ENCODE measurements at places on chromosomes 6 and 20.

DNA sequence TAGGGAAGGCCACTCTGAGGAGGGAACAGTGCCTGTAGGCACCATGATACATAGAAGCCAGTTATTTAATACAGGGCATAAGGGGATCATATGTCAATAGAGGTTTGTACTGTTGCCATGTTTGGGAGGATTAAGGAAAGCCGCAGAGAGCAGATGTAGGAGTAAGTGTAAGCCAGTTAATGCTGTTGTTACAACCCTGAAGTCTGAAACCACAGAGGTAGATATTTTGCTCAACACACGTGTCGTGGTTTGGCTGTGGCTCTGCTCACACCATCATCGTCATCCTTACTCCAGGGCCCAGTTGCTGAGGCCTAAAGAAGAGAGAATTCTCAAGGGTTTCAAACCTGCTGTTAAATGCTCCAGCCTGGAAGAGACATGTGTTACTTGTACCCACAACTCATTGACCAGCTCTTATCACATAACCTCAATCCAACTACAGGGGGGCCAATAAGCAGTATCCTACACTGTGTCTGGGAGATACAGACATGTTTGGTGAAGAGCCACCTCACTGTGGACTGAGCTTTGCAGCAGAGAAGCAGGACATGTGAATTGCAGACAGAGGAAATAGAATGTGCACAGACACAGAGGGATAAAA is 31.0 kb upstream of the PSMF1 start:
- no peak for DNase-seq

- no peak for DNase-seq
Measured at GRCh38 chr6:3440911-3441310, 15.9 kb downstream of the SLC22A23 start.

GRCh38 chr6:150692604-150693003 is 92.9 kb downstream of the PLEKHG1 start:
- DNase-seq, result no peak

DNA sequence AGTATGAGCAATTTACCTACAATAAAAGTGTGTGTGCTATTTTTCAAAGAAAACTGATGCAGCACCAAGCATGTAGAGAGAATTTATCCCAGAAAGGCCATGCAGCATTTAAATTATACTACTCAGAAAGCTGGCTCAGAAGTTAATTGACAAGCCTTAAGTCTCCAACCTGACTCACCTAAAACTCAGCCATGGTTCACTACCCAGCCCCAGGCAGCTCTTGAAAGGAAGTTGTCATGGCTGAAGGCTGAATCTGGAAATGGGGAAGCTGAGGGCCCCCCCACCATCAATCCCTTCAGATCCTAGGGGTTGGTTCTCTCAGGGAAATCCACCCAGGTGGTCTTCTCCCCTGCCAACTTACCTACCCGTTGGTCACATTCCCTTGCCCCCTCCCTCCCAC is 19.7 kb downstream of the PPIL6 start:
- DNase-seq, result no peak

DNA sequence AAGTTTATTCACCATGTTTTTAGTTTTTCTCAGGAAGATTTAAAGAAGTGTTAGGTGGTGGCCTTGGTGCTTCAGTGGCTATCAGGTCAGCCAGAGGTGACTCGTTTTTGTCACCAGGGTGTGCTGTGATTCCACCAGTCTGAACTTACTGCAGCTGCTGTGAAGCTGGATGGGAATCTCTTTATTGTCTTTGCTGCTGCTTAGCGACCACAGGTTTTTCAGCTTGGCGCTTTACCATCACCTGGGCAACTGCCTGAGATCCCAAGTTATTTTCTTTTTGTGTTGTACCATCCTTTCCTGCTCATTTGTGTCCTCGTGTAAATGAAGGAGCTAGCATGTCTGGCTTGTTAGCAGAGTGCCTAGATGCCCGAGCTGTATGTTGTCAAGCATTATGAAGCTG is 146.9 kb downstream of the MACROD2 start:
- DNase-seq, result no peak

DNA sequence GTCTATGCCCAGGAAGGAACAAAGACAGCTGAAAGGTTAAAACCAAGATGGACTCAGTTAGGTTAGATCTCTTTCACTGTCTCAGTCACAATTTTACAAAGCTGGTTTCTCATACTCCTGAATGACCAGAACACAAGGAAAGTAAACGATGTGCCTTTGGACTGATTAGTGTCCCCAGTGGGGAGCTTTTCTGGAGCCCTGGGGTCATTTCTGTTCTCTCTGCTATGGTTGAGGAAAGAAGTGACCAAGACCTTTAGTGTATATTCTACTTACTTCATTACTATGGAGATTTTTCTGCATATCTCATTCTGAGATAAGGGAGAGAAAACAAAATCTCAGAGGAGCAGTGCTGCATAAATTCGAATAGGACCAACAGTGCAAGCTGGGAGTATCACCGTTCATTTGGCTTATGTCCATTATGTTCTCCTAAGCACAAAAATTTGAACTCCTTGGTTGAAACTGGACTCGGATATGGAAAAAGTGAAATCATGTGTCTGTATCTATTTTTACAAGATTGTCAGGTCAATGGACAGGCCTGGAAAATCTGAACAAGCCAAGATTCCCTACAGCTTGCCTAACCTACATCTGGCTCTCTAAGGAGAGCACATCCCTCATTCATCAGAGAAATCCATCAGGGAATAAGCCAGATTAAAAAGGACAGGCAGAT is 34.4 kb upstream of the ENPP1 start:
- DNase-seq, result no peak

DNA sequence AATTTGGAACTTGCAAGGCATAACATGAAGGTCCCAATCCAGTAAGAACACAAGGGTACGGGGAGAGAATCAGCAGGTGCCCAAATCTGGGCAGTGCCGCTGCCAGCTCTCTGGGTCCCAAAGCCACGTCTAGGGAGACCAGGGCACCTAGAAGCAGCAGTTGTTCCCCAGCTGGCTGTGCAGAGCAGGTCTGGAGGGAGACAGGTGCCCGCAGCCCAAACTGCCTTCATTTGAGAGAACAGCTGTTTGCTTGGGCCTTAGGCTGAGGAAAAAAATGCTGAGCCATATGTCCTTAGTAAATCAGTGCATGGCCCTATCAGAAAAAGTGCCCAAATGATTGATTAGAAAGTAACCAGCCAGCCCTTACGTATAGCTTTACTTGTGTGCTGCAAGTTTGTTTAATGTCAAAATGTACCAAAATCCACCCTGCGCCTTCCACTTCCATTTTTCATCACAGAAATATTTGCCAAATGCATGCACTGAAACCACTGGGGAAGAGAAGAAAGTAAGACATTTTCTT is 9.1 kb upstream of the PRELID3B start:
- no peak for DNase-seq

DNA sequence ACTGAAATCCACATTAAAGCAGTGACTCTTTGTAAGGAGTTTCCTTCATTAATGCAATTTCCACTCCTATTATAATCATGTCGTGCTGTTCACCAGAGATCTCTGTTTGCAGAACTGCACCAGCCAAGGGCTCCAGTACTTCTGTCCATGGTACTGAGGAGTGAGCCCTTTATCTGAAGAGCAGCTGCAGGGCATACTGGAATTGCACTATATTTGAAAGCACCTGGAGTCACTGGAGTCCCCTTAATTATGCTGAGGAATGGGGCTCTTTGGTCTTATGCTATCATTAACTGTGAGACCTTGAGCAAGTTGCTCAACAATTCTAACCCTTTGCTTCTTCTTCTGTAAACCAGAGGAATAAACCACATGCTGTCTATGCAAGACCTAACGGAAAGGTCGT is 61.7 kb upstream of the NUP153 start:
- DNase-seq, result no peak

DNA sequence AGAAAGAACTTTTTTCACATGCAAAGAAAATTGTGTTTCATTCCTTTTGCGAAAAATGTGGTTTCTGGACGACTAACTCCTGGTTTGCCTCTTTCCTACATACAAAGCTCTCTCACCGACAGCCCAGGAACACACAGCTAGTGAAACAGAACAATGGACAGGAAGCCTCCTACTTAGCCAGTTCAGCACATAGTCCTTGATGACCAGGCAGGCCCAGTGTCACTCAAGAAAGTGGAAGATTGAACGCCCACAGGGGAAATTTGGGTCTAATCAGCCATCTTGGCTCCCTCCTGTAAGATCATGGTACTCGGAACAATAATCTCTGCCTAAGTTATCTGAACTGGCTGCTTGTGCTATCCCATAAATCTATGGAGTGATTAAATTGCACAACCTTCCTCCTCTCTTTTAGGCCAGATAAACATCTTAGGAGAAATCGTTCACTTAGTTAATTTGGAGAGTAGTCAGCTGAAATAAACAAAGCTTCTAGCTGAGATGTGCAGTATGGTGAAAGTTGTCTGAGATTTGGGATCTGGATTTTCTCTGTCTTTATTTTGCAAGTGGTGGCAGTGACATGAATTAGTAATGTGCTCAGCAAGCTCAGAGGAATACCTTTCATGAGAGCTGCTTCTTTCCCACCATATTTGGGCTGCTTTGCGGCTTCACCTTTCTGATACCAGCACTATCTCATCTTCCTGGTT is 147.0 kb downstream of the MTFR2 start:
- DNase-seq, result no peak

- DNase-seq, result no peak
Measured at GRCh38 chr6:12270551-12271230, 19.5 kb upstream of the EDN1 start.

- no peak for DNase-seq
Measured at GRCh38 chr6:44974511-44974910, 353.6 kb upstream of the RUNX2 start.

DNA sequence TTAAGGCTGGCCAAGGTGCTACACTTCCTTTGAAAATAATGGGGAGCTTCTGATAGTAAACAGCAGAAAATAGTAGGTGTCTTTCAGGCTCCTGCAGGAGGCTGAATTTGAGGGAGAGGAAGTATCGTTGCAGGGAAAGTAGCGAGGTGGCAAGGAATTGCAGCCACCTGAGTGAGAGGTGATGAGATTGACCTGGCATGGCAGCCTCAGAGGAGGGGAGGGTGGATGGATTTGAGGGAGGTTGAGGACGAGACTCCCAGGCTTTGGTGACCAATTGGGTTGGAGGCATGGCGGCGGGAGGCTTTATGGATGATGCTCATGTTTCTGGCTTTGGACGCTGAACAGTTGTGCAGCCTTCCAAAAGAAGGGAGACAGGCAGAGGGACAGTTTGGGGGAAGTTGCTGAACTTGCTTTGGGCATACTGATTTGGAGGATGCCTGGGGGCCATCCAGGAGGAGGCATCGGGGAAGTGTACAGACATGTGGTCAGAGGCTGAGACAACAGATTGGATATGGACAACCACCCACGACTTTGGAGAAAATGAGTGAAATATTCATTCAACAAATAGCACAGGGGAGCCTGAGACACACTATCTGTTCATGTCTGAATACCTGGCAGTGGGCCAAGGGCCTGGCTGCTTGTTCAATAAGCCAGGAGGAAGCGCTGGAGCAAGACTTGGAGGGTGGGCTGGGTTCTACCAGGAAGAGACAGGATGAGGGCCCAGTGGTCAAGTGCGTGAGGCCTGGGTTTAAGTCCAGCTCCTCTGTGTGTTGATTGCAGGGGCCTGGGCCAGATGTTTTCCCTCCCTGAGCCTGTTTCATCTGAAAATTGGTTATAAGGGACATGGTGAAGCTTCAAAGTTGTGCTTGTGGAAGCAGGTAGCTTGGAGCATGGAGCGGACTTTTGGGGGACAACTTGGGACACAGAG is 113.2 kb downstream of the CEBPB start:
- no peak for DNase-seq

- no peak for DNase-seq
Measured at GRCh38 chr6:126764671-126765070, 353.8 kb upstream of the RSPO3 start.

DNA sequence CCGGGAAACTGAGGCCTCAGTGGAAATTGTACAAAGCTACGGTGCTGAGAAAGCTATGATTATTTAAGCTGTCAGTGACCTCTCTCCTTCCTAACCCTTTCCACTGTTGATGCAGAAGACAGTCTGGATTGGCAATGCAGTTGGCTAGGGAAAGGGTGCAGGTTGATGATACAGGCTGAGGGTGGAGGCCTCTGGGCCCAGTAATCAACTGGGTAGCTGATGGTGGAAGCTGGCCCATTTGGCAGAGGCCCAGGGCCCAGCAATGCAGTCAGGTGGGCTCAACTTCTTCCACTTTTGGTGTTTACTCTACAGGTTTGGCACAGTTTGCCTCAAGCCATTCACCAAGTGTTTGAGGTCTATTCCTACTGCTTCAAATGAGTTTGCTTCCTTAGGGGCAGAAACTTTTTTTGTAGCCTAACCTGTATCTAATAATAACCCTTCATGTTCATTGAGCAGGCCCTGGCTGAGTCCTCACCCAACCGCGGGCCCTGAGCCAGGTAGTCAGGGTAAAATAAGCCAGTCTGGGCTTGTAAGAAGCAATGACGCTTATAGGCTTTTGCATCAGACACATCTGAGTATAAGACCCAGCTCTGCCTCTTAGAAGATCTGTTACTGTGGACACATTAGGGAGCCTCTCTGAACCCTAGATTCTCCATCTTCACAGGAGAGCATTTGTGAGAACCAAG is 12.1 kb downstream of the BCL2L1 start:
- no peak for DNase-seq

DNA sequence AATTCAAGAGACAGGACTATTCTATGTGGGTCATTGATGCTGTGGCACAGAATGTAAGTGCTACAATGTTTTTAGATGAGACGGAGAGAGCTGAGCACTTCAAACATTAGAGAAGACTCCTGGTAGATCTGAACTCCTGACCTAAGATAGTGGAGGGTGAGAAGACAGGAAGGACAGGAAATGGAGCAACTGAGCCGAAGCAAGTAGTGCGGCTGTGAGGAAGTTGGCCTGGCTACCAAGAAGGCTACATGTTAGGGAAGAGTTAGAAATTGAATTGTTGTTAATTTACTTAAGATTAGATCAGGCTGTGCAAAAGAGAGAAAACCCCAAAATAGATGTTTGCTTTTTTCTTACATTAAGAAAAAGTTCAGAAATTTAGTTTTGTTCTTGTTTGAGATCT is 14.4 kb upstream of the MLIP start:
- DNase-seq, result no peak

DNA sequence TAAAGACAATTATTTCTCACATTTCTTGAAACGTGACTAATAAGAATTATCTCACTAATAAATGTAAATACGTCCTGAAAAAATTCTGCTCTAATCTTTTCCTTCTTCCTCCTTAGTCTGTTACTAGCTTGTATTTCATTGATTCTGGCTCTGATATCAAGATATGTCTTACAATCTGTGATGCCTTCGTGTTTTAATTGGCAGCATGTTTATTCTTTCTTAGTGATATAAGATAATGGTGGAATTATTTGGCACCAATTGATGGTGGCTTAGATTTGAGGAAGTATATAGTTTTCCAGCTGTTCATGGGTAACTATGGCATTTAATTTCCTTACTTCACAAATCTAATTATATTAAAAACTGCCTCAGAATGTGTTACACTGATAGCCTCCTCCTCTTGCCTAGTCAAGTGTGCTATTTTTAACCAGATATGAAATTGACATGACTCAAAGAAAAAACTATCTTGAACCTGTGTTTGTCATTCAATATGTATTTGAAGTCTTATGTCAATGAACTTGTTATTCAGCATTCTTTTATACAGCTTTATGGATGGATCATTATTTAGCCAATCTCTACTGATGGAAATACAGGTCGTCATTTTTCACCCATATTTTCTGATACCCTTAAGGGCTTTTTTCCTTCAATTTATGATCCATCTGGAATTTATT is 5.3 kb downstream of the CCNC start:
- no peak for DNase-seq

GRCh38 chr6:100161782-100162365 is 167.9 kb upstream of the MCHR2 start:
- no peak for DNase-seq

All from effector memory CD4-positive, alpha-beta T cell (primary cell).